Kidney epithelial cell (primary cell): ENCODE measurements at places on chromosomes 11 and 22. TPM values are rescaled to one million over a fixed set of nuclear protein-coding genes. Genes with fewer than 3 reads are reported as not detected.

FBLN1 gene
- total RNA-seq = 29.0 and 32.8 TPM in 2 replicates

LRP5 gene
- 31.2 and 31.6 TPM in 2 replicates for total RNA-seq

RIMBP3C gene
- total RNA-seq = 0.29 and 0.48 TPM in 2 replicates

RHOG gene
- 30.3 and 46.8 TPM in 2 replicates for total RNA-seq

DNA sequence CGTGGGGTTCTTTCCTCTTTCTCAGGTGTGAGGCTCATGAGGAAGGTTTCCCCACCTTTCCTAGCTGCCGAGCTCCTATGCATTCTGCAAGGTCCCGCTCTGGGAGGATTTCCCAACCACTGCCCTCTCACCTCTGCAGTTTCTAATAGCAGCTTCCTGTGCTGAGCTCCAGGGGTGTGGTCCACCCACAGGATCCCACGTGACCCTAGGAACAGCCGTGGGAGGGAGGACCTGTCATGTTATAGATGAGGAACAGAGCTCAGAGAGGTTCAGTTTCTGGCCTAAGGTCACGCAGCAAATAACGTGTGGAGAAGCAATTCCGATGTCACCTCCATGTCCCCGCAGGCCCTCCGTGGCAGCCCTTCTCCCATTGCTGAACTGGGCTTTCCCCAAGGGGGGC is 38.5 kb downstream of the FLRT1 start:
- no peak for DNase-seq

DNA sequence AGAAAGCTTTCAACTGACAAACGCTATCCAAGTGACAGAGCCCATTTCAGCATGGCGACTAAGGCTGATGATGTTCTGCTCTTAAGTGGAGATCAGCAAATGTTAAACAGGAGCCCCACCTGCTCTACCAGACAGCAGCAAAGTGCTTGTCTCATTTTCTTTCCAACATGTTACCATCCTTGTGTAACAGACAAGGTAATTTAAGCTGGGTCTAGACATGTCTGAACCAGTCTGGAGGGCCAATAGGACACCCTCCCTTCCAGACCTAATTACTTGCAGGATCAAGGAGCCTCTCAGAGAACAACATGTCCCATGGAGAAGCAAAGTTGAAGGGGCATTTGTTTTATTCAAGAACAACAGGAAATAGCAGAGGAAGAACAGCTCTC is 3.9 kb upstream of the LMO2 start:
- no peak for DNase-seq
